ENCODE measurements at places on chromosomes 13 and 19.

GRCh38 chr13:49693877-49694276 lies 2.6 kb upstream of the EBPL start:
- DNase-seq, result no peak

GRCh38 chr19:35852029-35852780 lies at the start of gene NPHS1:
TSS of gene NPHS1 (minus strand) at chr19:35852504. CDS start at chr19:35851837, 667 bp downstream.
- no peak for DNase-seq

DNA sequence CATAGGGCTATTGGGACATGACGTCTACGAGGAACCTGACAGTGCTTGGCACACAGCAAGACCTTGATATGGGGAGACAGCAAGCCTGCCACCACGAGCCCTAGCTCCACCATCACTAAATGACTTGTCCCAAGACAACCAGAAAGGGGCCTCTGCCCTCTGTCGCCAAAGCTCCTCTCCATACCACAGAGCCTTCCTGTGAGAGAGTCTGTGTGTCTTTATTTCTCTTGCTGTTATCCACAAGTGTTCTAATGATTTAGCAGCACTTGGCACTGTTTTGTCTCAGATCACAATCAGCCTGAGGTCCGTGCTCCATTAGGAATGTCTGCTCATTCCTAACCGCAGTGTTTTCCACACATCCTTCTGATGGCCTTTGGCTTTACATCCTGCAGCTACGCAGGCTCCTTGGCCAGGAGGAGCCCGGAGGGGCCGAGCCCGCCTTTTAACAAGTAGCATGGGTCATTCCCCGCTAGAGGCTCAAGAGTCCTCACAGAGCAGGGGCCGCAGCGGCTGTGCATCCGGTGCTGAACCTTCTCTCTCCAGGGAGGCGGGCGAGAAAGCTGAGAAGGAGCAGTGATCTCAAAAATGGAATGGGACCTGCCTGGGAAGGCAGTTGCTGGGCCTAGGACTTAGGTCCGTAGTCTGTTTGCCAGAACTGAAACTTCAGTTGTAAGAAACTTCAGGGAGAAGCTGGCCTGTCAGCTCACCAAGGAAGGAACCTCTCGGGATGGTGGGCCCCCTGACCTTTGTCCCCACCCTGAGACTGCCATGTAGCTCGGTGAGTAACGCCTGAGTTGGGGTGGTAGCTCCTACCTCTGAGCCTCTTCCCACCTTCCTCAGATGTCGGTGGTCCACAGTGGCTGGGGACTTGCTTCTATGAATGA lies 61.1 kb upstream of the HMGB1 start:
- no peak for DNase-seq

DNA sequence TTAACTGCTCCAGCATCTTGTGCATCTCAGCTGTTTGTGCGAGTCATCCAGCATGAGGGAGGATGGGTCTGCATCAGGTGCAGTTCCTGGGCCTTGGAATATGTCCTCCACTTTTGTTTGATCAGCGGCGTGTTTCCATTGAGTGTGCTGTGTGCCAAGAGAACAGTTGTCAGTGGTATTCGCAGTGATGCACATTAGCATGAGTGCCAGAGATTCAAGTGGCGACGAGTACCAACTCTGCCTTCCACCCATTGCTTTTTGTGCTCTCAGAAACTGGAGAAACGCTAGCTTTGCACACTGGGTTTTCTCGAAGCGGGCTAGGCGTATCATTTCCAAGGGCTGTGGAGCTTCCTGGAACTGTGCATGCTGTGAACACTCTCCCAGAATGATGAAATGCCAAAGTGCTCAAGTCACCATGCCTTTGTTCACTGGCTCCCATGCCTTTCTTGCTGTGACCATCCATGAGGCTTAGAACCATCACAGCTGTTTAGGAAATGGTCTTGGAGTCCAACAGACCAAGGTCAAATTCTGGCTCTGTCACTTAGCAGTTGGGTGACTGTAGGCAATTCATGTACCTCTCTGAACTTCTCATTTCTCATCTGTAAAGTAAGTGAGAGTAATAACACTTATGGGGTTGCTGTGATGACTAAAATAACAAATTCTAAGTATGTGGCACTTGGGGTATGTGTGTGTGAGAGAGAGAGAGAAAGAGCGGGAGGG lies 18.4 kb downstream of the LRCH1 start:
- DNase-seq, result no peak

DNA sequence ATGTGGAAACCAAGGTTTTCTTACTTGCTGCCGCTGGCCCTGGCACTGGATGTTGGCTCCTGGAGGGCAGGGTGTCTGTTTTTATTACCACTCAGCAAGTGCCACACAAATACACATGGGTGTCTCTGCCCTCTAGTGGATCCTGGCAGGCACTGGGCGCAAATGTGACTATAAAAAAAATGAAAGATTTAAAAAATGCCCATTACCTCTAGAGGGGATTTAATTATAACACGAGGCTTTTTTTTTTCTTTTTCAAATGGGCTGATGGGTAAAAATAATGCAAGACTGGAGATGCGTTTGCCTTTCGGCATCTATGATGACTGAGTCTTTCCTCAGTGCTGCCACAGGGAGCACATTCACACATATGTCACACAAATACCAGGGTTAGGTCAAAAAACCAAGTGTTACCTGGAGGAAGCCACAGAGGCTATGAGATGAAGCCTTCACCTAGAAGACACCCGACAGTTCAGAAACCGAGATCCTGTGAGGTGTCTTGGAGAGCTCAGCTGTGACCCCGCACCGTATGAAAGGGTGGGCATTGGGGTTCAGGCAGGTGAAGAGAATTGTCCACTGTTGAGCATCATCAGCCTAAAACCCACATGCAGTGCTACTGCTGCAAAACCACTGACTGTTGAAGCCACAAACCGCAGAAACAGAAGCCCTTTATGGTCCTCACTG lies 25.7 kb downstream of the CHAMP1 start:
- DNase-seq, result no peak

DNA sequence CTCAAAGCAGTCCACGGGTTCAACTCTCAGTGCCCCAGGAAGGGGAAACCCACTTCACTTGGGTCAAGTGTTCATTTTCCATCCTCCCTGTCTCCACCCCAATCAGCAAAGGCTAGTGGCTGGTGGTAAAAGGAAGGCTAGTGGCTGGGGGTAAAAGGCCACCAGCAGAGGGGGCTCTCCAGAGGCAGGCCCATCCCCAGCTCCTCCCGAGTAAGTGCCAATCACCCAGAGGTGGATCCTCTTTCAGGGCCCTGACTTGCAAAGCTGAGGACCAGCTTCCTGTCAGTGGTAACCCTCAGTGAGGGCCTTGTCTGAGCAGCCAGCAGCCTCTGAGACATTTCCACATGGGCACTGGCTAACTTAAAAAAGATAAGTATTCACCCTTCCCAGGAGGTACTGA lies 22.0 kb upstream of the TPT1 start:
- DNase-seq, result no peak

DNA sequence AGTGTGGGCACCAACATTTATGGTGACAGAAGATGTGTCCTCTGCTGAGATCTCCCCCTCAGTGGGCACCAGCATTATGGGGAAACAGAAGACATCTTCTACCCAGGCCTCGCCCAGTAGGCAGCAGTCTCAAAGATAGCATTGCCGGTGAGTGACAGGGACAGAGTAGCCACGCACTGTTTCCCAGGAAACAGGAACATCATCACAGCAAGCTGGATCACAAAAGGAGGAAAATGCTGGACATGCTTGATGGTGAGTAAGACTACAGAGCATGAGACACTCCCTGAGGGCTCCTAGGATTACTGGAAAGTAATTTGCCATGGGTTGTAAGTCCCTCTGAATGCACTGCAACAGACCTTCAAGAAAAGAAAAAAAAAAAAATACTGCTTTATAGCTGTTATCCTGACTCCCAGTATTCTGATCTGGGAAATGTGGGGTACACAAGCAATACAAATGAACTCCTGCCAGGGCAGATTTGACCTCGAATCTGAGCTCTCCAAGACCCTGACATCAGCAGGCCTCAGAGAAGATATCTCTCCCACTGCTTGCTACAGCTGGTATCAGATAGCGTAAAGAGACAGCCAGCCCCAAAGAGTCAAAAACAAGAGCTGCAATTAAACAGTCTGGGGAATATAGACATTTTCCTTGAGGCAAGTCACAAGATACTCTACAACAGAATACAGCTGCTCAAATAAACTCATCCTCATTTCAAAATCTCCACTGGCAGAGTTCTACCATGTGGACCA lies 180.4 kb downstream of the RBM26 start:
- DNase-seq, result no peak

DNA sequence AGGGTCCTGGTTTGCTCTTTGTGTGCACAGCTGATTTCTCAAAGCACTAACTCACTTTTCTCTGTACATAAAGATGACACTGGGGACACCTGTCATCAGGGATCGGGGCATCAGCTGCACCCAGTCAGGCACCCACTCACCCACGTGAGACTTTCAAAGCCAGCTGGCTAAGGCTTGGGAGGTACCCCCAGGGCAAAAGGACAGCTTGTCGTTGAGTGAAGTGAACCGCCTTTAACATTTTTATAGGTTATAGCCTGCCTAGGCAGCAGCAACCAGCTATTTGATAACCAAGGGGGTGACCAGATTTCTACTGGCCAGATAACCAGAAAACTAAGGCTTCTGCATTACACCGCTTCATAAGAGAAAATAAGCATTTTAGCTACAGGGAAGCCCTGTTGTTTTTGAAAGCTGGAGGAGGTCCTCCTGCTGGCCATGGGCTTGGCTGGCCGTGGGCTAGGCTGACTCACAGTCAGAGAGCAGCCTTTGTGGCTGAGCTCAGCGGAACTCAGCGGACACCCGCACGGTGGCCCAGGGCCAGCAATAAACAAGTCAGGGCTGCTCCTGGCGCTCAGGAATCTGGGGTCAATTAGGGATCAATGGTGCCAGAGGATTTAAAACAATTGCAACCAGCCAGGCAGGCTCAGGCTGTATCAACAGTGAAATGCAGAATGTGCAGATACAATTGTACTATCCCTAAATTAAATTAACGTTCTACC lies 57.1 kb downstream of the ALOX5AP start:
- DNase-seq, result no peak

DNA sequence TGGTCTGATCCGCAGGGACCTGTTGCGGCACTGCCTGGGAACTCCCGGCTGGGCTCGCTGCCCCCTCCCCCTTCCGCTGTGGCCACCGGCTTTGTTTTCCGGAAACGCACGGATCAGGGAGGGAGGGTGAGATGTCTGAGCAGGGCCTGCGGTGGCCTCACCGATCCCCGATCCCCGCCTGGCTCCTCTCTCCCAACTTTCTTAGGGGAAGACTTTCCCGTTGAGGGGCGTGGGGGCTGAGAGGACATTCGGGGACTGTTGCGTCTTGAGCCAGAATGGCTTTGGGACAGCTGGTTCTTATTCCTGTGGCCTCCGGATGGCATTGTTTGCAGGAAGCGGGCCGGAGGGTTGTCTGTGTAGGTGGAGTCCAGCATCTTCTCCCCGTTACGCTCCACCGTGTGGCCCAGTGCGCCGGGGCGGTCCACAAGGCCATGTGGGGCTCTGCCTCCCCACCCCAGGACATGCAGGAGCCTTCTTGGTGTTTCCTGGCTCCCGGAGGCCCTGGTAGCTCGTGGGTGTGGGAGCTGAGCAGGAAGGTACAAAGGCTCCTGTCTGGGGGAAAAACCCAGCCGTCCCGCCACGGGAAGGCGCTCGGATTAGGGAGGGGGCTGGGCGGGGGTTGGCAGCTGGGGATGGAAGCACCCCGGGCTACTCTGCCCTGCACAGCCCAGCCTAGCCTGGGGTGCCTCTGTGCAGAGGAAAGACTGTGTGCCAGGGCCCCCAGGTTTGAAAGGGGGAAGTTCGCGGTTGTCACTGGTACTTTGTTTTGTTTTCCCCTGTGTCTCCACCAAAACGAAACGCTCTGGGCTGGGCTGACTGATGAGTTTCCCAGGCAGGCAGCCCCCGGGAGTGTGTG lies 1.3 kb downstream of the CSNK1G2 start:
- peak; percentile 37 for DNase-seq

GRCh38 chr19:53518121-53518520 lies 19.8 kb upstream of the ZNF331 start:
- DNase-seq, result no peak

All from esophagus squamous epithelium (tissue), 5 donors.